ENCODE measurements at places on chromosomes 16 and 17. TPM values are rescaled to one million over a fixed set of nuclear protein-coding genes. Genes with fewer than 3 reads are reported as not detected.

CCR7 gene
- 0.07 TPM for total RNA-seq

CDH11 gene
- total RNA-seq: 4.2 TPM

LGALS9B gene
- not detected for total RNA-seq

NACA2 gene
- not detected for total RNA-seq

TBX2 gene
- 1.8 TPM for total RNA-seq

NTN1 gene
- total RNA-seq: not detected

TBC1D3I gene
- not detected for total RNA-seq

RFFL gene
- 20.7 TPM for total RNA-seq

HLF gene
- total RNA-seq: 0.02 TPM

CMTM2 gene
- total RNA-seq: not detected

PDE6G gene
- total RNA-seq: 0.35 TPM

CDH13 gene
- total RNA-seq: 66.0 TPM
